ENCODE measurements at places on chromosomes 2 and 18.

DNA sequence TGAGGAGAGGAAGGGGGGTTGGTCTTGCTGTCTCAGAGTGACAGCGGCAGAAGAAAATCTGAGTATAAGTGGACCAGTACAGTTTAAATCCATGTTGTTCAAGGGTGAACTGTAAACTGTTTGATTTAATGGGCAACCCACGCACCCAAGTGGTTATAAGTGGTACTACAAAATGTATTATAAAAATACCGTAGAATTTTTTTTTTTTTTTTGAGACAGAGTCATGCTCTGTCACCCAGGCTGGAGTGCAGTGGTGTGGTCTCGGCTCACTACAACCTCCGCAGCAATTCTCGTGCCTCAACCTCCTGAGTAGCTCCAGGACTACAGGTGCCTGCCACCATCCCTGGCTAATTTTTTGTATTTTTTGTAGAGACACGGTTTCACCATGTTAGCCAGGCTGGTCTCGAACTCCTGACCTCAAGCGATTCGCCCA lies 2.1 kb upstream of the CHCHD5 start:
- no peak for DNase-seq

GRCh38 chr2:158782616-158783015 lies 12.5 kb upstream of the DAPL1 start:
- DNase-seq: no peak

DNA sequence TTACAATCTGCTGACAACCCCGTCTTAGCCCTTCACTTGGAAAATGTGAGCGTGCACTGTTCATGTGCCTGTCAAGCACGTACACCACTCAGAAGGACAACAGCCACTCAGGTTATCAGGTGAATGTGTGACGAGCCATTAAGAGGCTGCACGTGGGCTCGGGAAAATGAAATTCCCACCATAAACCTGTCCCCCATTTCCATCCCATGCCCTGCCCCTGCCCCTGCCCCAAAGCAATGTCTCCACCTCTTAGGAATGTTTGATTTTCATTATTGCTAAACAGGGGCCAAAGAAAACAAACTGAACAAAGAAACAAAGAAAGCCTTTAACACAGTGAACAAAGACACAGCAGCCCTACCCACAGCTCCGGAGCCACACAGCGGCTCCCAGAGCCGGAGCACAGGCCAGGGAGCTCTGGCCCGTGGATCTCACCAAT lies 90.5 kb downstream of the TMEM18 start:
- peak; percentile 24 for DNase-seq

- no peak for DNase-seq
Measured at GRCh38 chr2:124328397-124328796, 303.3 kb downstream of the CNTNAP5 start.

DNA sequence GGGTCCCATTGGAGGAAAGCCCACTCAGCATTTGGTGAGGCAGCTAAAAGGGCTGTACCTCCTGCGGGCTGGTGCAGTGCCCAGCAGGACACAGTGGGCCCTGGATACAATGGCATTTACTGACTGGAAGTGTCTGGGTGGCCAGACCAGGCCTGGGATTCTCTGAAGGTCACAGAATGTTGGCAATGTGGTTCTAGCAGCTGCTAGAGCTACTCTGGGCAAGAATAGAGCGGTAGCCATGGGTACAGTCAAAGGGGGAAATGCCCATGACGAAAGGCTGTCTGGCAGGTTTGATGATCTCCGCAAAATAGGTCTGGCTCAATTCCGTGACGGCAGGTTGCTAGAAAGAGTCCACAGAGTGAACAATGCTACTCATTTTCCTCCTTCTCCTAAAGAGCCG lies 241.8 kb downstream of the AFF3 start:
- no peak for DNase-seq

DNA sequence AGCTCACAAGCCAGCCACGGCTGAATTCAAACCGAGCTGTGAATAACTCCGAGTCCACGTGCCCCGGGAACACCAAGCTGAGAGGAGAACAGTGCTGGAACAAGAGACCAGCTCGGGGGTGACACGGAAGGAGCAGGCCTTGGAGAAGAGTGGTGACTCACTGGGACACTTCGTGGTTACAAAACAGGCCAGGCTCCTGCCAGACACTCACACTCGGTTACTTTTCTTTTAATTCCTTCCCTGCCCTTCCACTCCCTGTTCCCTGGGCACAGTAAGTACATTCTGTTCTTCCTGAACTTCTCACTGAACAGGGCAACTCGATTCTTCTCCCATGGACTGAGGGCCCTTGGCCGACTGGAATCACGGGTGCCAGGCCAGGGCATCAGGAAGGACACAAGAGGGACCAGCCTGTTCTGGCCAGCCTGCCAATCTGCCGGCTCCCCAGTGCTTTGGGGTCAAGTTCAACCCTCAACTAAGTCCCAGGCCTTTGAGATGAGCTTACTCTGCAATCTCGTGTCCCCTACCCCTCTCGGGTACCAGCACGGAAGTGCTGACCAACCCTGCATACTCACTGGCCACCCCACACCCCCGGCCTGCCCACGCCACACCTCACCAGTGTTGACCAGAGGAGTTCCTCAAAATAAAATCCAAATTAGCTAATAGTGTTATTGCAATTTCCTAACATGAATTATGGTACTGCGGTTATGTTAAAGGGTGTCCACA lies 87.5 kb downstream of the TFCP2L1 start:
- peak; percentile 88 for DNase-seq

DNA sequence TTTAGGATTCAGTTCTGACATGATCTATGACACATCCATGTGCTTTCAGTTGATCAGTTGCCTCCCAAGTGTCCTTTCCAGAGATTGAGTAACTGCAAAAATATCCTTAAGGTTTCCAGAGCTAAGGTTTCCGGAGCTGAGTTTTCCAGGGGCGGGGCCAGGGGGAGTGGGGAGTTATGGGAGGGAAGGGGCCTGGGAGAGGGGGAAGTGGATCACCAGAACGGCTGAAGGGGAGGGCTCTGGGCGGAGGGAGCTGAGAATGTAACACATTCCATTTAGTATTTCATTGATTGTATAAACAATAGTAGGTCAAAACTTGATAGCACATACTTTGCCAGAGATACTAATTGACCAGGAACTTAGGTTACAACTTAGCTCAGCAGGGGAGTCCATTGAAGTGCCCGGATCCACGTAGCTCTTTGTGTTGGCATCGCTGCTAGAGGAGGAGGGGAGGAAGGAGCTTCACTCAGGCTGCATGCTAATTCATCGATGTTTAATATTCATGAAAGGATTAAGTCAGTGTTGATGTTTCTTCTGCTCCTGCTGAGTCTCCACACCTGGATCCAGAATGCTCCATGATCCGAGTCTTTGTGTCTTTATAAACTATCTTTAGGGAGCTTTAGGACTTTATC lies 289.8 kb downstream of the ALPK2 start:
- no peak for DNase-seq

DNA sequence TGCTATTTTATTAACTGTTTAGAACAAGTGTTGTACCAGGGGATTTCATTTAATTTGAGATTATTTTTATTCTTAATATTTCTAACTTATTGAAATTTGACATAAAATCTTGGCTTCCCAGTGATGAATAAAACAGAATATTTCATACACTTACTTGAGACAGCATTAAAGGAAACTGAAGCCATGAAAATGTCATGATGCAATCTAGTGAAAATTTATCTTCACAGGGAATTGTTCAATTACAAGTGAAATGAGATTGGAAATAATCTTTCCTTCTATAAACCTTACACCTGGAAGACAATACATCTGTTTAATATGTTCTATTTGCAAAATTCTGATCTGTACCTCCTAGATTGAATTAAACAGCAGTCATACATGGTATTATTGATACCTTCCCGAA lies 511.0 kb upstream of the CDH7 start:
- DNase-seq: no peak

DNA sequence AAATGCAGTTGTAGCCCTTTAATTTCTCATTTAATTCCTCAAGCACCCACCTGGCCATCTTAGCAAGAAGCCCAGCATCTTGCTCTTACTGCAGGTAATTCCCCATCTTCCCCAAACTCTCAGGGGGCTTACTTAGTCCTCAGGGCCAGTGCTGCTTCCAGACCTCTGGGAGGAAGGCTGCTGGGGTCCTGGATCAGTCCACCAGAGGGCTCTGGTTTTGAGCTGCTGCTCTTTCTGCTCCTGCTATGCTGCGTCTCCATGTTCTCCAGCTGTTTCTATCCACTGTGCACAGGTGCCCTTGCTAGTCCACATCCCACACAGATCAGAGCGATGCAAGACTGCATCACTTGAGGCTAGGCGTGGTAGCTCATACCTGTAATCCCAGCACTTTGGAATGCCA lies 34.5 kb upstream of the TMEM87B start:
- DNase-seq: no peak

DNA sequence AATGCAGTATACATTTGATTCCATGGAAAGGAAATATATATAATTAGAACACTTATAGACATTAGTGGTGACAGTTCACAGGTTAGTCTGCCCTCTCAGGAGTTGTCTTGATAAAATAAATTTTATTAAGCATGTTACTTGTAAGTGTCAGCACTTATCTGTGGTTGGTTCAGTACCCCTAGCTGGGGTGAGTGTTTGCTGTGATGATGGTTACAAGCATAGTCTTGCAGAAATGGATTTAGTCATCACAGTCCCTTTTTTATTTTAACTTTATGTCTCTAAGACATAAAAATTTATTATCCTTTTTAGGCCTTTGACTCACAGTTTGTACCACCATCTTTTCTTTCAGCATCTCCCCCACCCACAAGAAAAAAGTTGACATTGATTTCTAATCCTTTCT lies 52.1 kb downstream of the NCK2 start:
- no peak for DNase-seq

GRCh38 chr2:3779496-3780049 lies 76.2 kb downstream of the DCDC2C start:
- no peak for DNase-seq

DNA sequence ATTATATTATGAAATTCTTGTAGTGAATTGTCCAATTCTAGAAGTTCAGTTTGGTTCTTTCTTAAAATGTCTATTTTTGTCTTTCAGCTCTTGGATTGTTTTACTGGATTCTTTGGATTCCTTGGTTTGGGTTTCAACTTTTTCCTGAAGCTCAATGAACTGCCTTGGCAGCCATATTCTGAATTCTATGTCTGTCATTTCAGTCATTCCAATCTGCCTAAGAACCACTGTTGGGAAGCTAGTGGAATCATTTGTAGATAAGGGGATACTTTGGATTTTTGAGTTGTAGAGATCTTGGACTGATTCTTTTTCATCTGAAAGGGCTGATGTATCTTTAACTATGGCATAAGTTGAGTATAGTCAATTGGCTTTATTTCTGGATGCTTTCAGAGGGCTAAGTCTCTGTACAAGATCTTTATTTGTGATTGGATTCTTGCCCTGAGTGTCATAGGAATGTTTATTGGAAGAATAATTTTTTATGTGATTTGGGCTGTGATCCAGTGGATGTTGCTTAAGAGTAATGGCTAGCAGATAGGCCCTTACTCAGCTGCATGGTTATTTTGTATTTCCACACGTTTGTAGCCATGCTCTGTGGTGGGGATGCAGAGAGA lies 42.3 kb downstream of the SERPINB7 start:
- no peak for DNase-seq

- no peak for DNase-seq
Measured at GRCh38 chr18:56516789-56517188, 121.6 kb downstream of the TXNL1 start.

- DNase-seq: peak; percentile 87
Measured at GRCh38 chr18:2656237-2656980, 883 bp downstream of the SMCHD1 start.

DNA sequence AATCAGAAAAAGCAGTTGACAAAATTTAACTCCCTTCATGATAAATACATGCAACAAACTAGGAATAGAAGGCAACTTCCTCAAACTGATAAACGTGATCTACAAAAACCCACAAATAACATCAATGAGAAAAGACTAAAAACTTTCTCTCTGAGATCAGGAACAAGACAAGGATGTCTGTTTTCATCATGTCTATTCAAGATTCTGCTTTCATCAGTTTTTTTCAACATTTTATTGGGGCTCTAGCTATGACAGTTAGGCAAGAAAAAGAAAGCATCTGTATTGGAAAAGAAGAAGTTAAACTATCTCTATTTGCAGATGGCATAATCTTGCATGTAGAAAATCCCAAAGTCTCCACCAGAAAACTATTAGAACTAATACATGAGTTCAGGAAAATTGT lies 12.3 kb upstream of the CHST10 start:
- no peak for DNase-seq

DNA sequence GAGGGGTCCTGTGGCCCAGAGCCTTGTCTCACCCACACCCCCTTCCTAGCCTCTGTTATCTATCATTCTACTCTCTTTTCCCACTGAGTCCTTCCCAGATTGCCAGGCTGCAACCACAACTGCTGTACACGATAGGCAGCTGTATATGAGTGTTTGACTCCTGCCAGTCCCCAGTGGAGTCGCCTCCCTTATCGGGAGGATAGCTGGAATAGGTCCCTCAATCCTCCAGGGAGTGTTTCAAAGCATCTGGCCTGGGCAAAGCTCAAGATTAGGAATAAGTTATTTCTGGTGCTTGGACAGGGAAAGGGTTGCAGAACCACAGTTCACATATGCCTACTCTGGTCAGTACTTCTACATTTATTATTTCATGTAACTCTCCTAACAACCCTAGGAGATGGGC lies 4.8 kb downstream of the MSGN1 start:
- DNase-seq: no peak

DNA sequence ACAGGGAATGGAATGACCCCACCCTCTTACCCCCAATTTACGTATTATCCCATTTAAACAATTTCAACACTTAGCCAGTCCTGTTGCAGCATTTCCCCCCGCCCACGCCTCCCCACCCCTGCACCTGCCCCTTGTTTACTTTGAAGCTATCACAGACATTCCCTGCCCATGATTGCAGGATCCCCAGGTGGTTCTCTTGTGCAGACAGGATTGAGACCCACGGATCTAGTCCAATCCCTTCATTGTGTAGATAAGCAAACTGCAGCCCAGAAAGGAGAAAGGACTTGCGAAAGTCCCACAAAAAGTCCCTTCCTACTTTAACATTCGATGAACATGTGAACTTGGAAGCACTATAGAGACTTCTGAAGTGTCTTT lies 38.9 kb downstream of the TMEM17 start:
- DNase-seq: no peak

GRCh38 chr2:190350371-190350770 lies 7.0 kb downstream of the INPP1 start:
- DNase-seq: no peak

DNA sequence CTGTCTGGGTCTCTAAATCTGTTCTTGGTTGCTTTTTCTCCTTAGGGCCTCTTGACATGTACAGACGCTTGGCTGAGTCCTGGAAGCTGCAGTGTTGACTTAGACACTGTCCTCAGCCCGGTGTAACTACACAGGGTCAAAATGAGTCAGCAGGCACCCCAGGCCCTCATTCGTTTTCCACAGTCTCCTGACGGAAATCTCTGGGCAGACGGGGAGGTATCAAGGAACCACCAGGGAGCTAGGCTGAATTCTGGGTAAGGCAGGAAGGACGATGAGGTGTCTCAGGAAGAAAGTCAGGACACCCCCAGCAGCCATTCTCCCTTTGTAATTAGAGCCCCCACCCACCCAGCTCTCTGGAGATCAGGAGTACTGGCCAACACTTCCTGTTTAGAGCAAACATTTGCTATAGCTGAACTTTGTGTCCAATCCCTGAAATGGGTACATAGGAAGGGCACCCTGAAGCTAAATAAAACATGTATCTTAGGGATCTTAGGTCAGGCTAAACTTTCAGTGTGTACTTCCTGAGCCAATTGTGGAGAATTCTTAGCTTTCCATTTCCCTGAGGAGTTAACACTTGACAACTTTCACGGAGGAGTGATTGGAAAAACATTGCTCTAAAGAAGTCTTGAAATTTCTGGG lies 23.9 kb upstream of the EPAS1 start:
- no peak for DNase-seq

GRCh38 chr2:226414335-226414734 lies 385.3 kb downstream of the IRS1 start:
- no peak for DNase-seq

- peak; percentile 78 for DNase-seq
Measured at GRCh38 chr2:46332686-46333281, 35.6 kb downstream of the EPAS1 start.

Data from coronary artery (tissue), 2 donors.